Sciatic nerve (tissue), 2 donors: ENCODE measurements at places on chromosomes 1 and 21. TPM values are rescaled to one million over a fixed set of nuclear protein-coding genes. Genes with fewer than 3 reads are reported as not detected.

DNA sequence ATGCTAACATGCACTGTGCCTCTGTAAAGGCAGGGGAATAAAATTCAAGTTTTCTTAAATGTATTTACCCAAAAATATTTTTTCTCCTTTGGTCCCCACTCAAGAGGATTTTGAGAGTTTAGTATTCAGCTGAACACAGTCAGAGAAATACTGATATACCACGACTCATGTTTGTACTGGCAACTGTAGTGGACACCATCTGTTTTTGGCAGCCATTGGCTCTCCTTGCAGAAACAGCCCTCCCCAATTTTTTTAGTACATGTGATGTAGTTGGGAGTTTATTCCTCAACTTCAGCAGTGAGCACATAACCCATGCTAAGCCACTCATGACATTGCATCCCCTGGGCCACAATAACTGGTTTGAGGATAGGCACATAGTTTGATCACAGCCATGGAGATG is 154.8 kb upstream of the POU3F1 start:
- DNase-seq: no peak

- no peak for DNase-seq
Measured at GRCh38 chr1:170685166-170685565, 21.2 kb downstream of the PRRX1 start.

DNA sequence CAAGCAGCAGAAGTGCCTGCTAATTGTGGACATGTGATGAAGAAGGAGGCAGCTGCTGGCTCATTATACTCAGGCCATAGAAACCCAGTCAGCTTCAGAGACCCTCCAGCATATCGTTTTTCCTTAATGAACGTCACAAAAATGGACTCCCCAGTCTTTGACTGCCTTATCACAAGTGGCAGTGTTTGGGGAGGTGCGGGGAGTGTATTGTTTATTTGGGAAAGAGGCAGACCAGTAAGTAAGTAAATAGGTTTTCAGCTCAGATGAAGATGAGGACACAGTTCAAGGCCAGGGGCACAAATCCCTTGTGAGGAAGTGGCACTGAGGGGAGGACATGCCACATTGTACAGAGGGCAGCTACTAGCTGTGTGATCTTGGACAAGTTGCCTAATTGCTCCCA is 43.5 kb upstream of the NRDC start:
- DNase-seq: no peak

- peak; percentile 45 for DNase-seq
Measured at GRCh38 chr1:11068600-11069473, 9.0 kb upstream of the SRM start.

GRCh38 chr1:198937231-198938031 is 298.6 kb downstream of the PTPRC start:
- no peak for DNase-seq

Gene FCN3
- 1.2 TPM for total RNA-seq

Gene LY9
- total RNA-seq: 1.2 TPM

Gene CAMK2N1
- total RNA-seq: 8.2 TPM

Gene FAM72B
- 0.89 TPM for total RNA-seq
